Effector CD8-positive, alpha-beta T cell (primary cell): ENCODE measurements at places on chromosomes 2 and 18.

- no peak for DNase-seq
Observed at GRCh38 chr2:216233281-216233995, 124.3 kb downstream of the XRCC5 start.

GRCh38 chr2:223886726-223887125 is 49.3 kb upstream of the AP1S3 start:
- no peak for DNase-seq

- no peak for DNase-seq
Observed at GRCh38 chr2:35114765-35115164, 1240.8 kb upstream of the CRIM1 start.

DNA sequence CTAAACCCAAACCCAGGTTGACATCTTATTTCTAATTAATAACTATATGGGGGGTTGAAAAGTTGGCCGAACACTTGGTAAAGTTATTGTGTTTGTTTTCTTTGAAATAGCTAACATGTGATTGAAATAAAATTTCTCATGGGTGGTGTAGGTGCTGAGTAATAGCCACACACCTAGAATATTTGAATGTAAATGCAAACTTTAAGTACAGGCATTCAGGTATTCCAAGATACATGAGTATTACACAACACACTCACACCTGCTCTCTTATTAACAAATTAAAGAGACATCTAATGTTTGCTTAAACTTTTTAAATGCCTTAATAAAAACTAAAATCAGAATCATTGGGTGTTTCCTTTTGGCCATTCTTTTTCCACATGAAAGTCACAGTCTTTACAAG is 165.5 kb downstream of the EHBP1 start:
- DNase-seq: no peak

GRCh38 chr2:151459358-151459757 is 49.7 kb downstream of the RIF1 start:
- no peak for DNase-seq

DNA sequence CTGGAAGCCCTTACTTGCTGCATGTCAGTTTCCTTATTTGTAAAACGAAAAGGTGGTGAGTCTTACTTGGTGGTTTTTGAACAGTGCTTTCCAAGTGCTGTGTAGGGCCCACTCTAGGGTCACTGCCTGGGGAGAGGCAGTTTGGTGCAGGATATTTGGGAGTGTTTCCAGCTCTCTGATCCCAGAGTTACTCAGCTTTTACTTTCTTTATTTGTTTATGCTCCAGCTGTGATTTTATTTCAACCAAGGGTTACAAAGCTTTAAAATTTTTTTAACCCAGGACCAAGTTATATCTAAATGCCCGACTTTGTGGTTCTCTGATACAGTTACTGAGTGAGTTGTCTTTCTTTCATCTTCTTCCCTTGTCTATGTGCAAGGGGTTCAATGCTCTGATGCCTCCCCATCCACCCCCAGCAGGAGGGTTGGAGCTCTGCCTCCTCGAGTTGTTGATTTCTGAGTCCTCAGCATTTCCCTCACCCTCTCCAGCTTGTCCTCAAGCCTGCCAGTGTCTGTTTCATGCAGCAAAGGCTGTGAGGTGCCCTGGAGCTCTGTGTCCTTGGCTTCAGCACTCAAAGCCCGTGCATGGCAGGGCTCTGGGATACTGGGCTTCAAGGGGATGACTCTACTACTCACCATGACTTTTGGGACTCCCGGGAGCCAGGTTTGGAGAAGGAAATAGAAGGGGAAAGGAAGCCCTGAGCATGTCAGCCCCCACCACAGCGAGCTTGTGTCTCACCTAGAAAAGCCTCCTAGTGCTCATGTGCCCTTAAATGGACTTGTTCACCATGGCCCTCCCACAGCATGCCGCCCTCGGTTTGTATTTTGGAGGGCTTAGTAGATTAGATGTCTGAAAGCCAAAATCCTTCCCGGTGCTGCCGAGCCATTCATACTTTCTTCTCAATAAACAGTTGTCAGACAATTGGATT is 236.8 kb downstream of the SETBP1 start:
- no peak for DNase-seq

- no peak for DNase-seq
Observed at GRCh38 chr18:79260023-79260422, 135.7 kb upstream of the NFATC1 start.

GRCh38 chr2:203328760-203329540 is 756 bp downstream of the ABI2 start:
- DNase-seq: peak; percentile 15

- DNase-seq: no peak
Observed at GRCh38 chr2:122663620-122664019, 908.2 kb downstream of the TSN start.

GRCh38 chr2:99819766-99820165 is 322.6 kb downstream of the AFF3 start:
- no peak for DNase-seq

- DNase-seq: no peak
Observed at GRCh38 chr2:119864318-119864717, 104.6 kb downstream of the PTPN4 start.

GRCh38 chr2:25977768-25978167 is 4.5 kb downstream of the KIF3C start:
- no peak for DNase-seq

- no peak for DNase-seq
Observed at GRCh38 chr18:22789052-22789451, 144.1 kb upstream of the RBBP8 start.

DNA sequence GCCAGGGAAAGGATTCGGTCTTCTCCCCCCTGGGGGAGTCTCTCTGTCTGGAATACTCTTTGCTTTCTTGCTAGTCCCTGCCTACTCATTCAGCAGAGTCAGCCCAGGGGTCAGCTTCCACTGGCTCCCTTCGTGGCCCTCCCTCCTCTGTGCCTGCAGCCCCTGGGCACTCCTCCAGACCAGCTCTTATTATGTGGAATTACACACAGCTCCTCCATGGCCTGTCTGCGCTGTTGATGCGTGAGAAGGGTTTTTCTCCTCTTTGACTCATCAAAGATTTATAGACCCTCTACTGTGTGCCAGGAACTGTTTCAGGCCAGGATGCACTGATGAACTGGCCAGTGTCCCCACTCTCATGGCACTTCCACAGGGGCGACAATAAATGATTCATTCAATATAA is 44.4 kb downstream of the ST8SIA5 start:
- DNase-seq: no peak

DNA sequence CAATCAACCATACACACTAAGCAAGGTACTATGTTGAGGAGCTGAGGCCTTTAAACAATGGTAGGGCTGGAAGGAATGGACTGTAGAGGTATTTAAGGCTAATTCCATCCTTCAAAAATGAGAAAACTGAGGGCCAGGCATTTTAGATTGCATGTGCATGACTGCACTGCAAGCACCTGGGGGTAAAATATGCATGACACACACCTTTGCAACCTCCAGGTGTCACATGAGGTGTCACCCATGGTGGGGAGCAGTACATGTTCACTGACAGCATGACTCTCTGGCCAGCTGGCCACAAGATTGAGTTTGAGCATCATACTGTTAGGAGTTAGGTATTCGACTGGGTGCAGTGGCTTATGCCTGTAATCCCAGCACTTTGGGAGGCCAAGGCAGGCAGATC is 182.8 kb downstream of the ZBTB7C start:
- no peak for DNase-seq

- no peak for DNase-seq
Observed at GRCh38 chr2:178796079-178796677, 11.0 kb downstream of the TTN start.

GRCh38 chr18:32773382-32773712 is 524 bp upstream of the KLHL14 start:
- DNase-seq: no peak

DNA sequence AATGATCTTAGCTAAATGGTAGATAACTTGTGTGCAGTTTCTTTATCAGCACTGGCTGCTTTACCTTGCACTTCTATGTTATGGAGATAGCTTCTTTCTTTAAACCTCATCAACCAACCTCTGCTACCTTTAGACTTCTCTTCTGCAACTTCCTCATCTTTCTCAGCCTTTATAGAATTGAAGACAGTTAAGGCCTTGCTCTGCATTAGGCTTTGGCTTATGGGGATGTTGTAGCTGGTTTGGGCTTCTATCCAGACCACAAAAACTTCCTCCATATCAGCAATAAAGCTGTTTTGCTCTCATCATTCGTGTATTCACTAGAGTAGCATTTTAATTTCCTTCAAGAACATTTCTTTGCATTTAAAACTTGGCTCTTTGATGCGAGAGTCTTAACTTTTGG is 123.7 kb downstream of the PIK3C3 start:
- DNase-seq: no peak
